ENCODE measurements at places on chromosomes 6 and 20. TPM values are rescaled to one million over a fixed set of nuclear protein-coding genes. Genes with fewer than 3 reads are reported as not detected.

The NUP43 gene
- total RNA-seq = 15.7 TPM

The PAK5 gene
- total RNA-seq = 0.20 TPM

The SAMHD1 gene
- 165 TPM for total RNA-seq

The INSM1 gene
- total RNA-seq = not detected

GRCh38 chr6:22062807-22063408 is 233.9 kb downstream of the PRL start:
- H3K4me1 ChIP-seq = peaks cover 15% of the 10 kb centered on the region
- no peaks in the 10 kb centered on the region for H3K27me3 ChIP-seq
- H3K27ac ChIP-seq = no peak overlapping the region
- H3K4me3 ChIP-seq = no peak overlapping the region
- H3K36me3 ChIP-seq = no peaks in the 10 kb centered on the region
- no peak for DNase-seq

GRCh38 chr20:23765578-23765977 is 14.8 kb upstream of the CST1 start:
- DNase-seq = no peak
- no peak overlapping the region for H3K27ac ChIP-seq
- H3K27me3 ChIP-seq = no peaks in the 10 kb centered on the region
- no peaks in the 10 kb centered on the region for H3K4me1 ChIP-seq
- no peaks in the 10 kb centered on the region for H3K36me3 ChIP-seq

DNA sequence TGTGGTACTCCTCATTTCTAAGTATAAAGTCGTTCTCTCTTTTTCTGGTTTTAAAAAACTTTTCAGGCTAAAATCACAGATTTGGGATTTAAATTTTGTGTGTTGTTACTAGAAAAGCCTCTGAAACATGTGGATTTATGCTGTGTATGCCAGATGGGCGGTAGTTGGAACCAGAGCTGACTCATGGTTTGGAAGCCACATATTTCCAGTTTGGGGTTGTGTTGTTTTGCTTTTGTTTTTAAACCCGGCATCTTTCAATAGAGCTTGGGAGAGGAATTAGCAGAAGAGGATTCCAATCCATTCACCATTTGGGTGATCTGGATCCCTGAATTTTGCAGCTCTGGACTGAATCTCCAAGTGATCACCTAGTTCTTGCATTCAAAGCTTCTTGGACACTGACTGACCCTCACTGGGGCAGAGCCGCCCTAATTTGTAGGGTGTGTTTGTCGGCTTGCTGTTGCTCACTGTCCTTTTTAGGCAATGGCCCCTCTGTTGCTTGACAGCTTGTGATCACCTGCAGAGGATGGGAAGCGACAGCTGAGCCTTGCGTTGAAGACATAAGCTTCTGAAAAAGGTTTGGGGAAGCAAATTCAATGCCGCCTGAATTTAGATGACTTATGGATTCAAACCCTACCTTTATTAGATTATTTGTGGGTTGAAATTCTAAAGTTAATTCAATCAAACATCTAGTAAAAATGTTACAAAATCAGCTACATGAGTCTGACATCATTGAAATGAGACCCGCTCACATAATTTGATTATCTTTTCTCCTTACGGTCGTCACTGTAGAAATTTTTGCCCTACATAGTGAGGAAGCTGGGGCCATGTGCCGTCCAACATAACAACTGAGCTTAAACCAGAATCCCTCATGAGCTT is 79.9 kb upstream of the CD83 start:
- H3K36me3 ChIP-seq = no peaks in the 10 kb centered on the region
- no peaks in the 10 kb centered on the region for H3K27me3 ChIP-seq
- H3K4me3 ChIP-seq = no peak overlapping the region
- no peaks in the 10 kb centered on the region for H3K4me1 ChIP-seq

GRCh38 chr6:30530014-30530413 is 26.3 kb downstream of the GNL1 start:
- H3K27ac ChIP-seq = peak overlapping the region; percentile 61
- no peak overlapping the region for H3K4me3 ChIP-seq
- no peaks in the 10 kb centered on the region for H3K27me3 ChIP-seq
- no peaks in the 10 kb centered on the region for H3K36me3 ChIP-seq

DNA sequence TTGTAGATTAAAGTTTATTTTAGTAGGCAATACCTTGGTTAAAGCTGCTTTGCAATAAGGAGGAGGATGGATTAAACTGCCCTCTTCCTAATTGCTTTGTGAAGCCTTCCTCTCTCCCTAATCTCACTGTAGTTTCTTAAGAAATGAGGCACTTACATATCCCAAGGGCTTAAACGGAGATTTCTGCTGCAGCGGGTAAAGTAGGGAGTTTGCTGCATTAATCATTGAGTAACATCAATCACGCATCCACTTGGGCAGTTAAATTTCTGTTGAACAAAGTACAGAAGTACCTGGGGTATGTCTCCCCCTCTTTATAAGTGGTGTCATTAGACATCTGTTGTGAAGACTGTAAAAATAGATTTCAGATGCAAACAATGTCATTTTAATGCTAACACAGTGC is 29.5 kb upstream of the ARID1B start:
- H3K36me3 ChIP-seq = no peaks in the 10 kb centered on the region
- H3K4me3 ChIP-seq = no peak overlapping the region
- no peaks in the 10 kb centered on the region for H3K4me1 ChIP-seq
- no peaks in the 10 kb centered on the region for H3K27me3 ChIP-seq

GRCh38 chr6:53179961-53180651 is 31.5 kb upstream of the GCM1 start:
- H3K4me3 ChIP-seq = no peak overlapping the region
- H3K27ac ChIP-seq = no peak overlapping the region
- peak; percentile 53 for DNase-seq
- H3K36me3 ChIP-seq = no peaks in the 10 kb centered on the region
- H3K27me3 ChIP-seq = no peaks in the 10 kb centered on the region

DNA sequence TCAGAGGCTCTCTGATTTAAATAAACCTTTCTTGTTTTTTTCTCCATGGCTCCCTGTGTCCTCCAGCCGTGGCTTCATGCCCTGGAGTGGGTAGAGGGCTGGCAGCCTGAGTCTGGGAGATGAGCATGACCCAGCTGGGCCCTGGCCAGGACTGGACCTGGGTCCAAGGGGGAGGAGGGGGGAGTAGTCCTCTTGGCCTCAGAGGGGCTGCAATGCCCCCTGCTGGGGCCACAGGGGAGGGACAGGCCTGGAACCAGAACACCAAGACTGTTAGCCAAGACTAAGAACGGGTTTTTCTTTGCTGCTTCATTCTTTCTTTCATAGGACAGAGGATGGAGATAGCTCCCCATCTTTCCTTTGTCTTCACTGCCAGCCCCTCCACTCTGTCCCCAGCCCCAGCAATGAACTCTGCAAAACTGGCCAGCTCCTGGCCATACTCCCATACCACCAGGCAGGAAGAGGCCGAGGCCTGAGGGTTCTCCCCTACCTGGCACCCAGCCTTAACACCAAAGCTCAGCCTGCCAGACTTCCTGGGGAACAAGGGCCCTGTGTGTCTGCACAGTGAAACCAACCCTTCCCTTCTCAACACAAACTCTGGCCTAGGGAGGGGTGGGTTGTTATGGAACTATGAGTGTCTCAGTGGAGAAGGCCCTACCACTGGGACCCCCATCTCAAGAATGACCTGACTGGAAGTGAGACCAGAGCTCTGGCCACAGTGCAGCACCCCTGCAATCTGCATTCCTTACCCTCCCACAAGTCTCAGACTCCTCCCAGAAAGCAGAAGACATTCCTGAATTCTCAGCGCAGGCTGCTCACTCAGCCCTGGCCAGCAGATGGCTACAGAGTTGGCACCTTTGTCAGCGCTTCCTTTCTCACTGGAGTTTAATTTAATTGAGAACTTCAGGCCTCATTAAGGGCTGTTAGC is 11.0 kb downstream of the SLC29A1 start:
- no peak overlapping the region for H3K4me3 ChIP-seq
- peaks cover 11% of the 10 kb centered on the region for H3K36me3 ChIP-seq
- H3K4me1 ChIP-seq = peaks cover 33% of the 10 kb centered on the region
- H3K27ac ChIP-seq = peak overlapping the region; percentile 66
- peak; percentile 52 for DNase-seq

DNA sequence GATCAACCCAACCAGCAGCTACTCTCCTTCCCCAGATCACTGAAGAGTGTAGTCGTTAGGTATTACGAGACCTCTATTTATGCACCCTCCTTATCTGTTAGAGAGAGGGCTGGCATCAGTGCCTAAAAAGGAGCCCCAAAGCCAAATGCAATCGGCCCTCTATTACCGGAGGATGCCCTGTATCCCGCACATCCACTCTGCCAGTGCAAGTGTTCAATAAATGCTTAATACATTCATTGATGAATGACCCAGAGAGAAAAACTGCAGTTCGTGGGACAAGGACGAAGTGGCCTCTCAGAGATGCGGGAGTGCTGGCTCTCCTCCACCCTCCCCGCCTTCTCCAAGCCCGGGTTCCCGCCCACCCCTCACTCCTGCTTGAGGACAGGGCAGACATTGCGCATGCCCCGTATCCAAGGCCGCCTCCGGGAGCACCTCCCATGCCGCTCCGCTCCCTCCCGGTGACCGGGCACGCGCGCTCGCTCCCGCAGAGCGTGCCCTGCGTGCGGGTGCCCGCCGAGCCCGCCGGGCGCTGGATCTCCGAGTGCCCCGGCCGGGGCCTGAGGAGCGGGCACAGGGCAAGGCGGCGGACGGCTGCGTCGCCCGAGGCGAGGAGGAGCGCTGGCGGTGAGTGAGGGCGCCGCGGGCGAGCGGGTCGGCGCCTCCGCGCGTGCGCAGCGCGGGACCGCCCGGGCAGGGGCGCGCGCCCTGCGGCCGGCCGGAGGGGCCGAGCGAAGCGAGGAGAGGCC is 27.2 kb upstream of the BTBD3 start:
- DNase-seq = peak; percentile 97
- peak overlapping the region; percentile 93 for H3K4me3 ChIP-seq
- peak overlapping the region; percentile 88 for H3K27ac ChIP-seq
- peaks cover 10% of the 10 kb centered on the region for H3K4me1 ChIP-seq

DNA sequence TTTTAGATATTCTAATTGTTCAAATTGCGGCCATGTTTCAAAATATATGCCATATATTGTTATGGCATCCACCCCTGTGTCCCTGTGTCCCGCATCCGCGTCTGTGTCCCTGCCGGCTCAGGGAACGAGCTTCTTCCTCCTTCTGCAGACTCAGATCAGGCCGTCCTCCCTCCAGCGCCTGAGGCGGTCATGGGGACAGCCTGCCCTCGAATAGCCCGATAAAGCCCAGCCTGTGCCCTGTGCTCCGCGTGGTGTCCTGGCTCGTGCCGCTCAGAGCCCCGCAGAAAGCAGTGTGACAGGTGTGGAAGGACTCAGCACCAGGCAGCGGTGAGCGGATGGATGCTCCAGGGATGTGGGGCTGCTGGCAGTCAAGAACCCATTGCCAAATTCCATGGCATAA is 663.4 kb upstream of the DEFB115 start:
- H3K27me3 ChIP-seq = no peaks in the 10 kb centered on the region
- H3K27ac ChIP-seq = no peak overlapping the region
- H3K36me3 ChIP-seq = no peaks in the 10 kb centered on the region
- H3K4me1 ChIP-seq = no peaks in the 10 kb centered on the region
- DNase-seq = peak; percentile 61

Data from upper lobe of left lung (tissue), 6 donors.